ENCODE measurements at places on chromosomes 1 and 21.

DNA sequence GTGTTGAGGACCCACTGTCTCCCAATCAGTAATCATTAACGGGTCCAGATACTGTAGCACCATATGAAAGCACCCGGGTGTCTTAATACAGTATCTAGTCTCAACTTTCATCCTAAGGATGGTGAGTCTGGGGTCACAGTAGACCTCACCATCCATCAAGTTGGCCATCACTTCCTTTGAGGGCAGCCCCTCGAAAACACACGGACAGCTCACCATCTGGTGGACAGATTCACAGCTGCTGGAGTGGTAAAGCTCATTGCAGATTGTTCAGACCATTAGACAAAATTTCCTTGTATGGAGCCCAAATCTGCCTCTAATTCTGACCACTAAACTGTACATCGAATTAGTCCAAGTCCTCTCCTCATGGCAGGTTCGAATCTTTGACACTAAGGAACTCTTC, 123.1 kb downstream of the PGBD5 start:
- no peak for ATAC-seq

- no peak for ATAC-seq
Observed at GRCh38 chr1:56424744-56425493, 154.4 kb downstream of the PLPP3 start.

- ATAC-seq, result peak; percentile 27
Observed at GRCh38 chr1:205613854-205614412, 17.9 kb downstream of the ELK4 start.

GRCh38 chr1:215992620-215993019, 425.5 kb downstream of the KCTD3 start:
- ATAC-seq, result no peak

DNA sequence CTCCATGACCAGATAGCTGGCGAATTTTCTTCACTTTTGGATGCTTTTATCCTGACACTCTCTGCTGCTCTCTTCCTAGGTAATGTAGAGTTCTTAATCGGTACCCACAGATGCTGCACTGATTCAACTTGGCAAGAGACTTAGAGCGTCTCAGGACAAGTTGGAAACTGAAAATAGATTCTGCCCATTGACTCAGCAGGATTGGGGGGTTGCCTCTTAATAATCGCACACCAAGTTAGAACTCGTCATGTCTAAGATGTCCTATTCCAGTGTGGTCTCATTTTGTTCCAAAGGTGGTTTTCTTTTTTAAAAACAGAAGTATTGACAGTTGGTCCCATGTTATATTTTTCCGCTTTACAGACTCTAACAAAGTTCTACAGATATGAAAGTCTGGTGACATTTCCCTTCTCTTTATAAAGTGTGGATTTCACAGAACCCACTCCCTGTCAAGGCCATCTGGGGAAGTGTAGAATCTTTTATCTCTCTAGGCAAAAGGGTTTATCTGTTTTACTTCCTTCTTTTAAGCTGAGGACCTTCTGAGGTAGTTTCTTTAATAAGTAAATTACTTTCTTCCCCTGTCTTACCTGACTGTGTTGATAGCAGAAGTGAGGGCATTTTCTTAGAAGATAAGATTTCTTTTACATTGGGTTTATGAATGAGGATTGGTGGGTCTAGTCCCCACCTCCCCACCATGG, 12.1 kb upstream of the DIPK1A start:
- ATAC-seq, result peak; percentile 66

DNA sequence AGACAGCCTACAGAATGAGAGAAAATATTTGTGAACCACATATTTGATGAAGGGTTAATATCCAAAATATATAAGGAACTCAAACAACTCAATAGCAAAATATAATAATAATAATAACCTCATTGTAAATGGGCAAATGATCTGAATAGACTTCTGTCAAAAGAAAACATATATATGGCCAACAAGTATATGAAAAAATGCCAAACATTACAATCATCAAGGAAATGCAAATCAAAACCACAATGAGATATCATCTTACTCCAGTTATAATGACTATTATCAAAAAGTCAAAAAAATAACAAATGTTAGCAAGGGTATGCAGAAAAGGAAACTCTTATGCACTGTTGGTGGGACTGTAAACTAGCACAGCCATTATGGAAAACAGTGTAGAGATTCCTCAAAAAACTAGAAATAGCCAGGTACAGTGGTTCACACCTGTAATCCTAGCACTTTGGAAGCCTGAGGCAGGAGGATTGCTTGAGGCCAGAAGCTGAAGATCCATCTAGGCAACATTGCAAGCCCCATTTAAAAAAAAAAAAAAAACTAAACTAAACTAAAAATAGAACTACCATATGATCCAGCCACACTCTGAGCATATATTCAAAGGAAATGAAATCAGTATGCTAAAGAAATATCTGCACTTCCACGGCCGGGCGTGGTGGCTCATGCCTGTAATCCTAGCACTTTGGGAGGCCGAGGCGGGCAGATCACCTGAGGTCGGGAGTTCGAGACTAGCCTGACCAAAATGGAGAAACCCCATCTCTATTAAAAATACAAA, 17.3 kb upstream of the TRIM67 start:
- ATAC-seq, result no peak

DNA sequence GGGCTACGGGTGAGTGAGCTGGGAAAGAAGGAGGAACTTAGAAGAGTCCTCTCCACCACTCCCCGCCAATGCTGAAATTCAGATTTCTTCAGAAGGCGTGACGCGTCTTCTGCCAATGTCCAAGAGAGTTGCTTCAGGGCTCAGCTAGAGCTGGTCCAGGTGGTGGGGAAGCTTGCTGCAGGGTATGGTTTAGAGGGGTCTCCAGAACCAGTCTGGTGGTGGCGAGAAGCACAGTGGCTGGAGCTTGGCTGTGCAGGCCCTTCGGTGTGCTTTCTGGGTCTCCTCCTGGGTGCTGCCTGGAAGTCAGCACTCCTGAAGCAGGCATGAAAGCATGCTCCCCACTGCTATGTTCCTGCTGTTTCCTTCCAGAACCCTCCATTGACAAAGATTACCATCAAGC, 387.2 kb downstream of the PTPRU start:
- ATAC-seq, result no peak

- ATAC-seq, result peak; percentile 83
Observed at GRCh38 chr1:172746091-172746949, 87.4 kb downstream of the FASLG start.

DNA sequence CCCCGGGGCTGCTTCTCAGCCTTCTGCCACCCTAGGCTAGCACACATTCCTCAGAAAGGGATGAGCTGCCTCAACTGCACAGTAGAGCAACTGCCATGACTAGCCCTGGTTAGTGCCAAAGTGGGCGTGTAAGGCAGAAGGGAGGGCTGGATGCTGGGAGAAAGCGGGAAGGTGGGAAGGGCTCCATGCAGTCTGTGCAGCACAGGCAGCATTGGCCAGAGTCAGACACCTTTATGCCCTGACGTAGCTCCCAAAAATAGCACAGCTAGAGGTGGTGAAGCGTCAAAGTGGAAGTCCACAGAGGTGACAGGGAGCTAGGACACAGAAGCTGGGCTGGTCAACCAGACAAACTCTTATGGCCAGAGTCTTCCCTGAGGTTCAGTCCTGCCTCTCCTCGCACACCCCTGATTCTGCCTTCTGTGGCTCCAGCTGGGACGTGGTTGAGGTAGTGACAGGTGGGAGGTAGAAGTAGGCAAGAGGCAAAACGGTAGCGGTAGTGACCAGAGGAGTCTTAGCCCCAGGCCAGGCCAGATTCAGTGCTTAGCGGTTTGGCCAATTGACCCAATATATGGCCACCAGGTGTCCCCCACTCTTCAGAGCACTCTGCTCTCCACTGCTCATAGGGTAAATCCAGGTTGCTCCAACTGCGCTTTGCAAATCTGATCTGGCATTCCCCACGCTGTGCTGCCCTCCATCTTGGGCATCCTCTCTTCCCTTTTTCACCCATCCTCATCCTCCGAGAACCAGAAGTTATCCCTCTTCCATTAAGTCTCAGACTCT, 45.6 kb downstream of the DDX20 start:
- no peak for ATAC-seq

DNA sequence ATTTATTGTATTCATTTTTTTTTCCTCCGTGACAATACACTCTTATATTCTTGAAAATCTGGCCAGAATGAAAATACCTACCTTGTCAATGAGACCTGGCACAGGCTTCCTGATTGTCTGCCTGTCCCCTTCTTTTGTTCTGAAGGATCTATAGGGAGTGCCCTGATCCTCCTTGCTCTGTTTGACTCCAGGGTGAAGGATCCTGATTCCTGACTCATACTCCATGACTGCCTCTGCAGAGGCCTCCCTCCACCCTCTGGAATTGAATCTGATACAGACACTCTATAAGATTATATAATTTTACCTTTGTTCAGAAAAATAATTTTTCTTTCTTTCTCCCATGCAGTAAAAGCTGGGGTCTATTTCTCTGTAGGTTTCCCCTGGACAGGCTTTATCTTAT, 116.2 kb downstream of the HMCN1 start:
- no peak for ATAC-seq

GRCh38 chr1:211783897-211784296, 46.7 kb downstream of the LPGAT1 start:
- ATAC-seq, result no peak

GRCh38 chr1:94130851-94131595, 10.1 kb upstream of the ABCA4 start:
- ATAC-seq, result no peak

DNA sequence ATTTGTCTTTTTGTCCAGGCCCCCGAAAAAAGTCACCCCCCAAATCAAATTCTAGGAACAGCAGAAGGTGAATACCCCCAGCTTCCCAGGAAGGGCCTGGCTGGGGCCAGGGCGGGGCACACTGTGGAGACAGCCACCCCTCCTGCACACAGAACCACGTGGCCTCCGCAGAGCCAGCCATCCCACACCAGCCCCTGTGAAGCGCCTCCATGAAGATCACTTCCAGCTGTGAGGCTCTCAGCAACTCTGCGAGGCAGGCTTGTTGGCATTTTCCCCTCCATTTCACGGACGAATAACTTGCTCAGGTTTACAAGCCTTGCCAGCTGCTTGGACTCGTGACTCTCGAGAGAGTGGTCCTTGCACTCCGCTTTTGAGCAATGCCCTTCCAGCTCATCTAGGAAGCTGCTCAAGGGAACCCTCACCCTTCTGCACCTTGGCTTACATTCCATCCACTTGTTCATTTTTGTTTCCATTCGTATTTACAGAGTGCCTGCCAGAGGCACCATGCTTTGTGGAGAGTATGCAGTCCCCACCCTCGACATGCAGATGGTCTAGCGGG, 48.2 kb downstream of the SYT6 start:
- ATAC-seq, result no peak

DNA sequence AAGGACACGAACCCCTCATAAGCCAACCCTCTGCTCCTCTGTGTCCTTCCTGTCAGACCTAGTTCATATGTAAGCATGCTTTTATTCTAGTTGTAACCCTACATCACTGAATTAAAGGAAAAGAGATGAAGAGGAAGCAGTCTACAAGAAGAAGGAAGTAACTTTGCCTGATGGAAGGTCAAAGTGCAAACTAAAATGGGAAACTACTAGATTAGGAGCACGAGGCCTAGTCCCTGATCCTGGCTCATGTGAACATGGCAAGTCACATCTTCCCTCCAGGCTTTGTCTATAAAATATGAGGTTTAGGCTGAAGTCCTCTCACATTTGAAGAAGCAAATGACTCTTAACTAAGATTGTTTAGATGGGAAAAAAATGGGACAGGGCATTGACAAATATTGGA, 13.2 kb downstream of the ZMYND12 start:
- ATAC-seq, result no peak

DNA sequence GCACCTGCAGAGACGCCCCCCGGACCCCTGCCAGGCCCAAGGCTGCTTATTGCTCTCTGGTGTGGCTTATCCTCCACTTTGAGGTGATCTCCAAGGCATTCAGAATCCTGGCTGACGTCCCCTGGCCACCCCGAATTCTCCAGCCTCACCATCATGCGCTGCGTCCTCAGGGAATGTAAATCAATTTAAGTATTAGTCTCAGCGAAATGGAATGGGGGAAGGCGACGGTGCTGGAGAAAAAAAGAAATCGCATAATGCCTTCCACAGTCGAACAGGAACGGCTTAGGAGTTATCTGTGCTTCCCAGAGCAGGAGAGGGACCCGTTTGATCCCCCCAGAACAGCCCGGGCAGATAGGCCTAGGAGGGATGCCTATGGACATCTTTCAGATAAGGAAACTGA, 2.9 kb downstream of the EPHA8 start:
- ATAC-seq, result no peak

DNA sequence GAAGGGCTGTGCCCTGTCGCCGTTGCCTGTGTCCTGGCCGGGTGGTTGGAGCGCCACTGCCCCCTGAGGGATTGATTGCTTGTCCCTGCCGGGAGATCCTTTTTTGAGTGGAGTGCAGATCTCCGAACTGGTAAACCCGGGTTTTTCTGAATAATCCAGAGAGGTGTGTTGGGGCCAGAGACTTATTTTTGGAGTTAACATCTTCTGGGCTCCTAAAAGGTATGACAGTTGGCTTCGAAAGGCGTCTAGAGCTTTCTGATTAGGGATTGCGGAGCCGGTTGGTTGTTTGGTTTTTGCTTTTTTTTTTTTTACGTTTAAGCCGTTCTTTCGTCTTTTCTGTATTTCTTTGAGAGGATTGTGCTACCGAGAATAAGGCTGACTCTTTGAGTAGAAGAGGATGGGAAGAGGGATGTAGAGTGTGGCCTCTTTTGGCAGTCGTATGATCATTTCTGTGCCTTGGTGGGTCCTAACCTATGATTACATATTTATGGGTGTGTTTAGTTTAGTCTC, 756 bp downstream of the RLF start:
- ATAC-seq, result peak; percentile 4

DNA sequence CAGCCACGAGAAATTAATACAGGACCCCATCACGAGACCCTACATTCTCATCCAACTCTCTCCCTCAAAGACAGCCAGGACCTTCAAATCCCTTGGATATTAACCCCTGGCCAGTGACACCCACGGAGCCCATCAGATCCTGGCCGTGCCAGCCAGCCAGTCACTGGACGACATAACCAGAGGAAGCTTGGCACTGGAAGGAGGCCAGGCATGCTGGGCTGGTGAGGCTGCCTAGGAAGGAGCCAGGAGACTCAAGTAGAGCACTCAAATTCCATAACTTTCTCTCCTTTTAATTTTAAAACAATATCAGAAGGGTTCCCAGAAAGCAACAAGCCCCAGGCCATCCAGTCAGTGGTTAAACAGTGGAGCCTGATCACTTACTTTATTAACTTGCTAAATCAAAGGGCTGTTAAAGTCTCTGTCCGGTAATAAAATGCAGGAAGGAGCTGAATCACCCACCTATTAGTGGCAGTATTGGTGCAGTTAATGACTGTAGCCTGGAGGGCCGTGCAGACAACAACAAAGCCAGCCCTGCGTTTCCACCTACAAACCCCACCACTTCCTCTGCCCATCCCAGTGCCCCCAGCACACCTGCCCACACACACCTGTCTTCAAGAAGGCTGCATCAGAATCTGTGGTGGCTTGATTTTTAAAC, 78.0 kb downstream of the HIVEP3 start:
- no peak for ATAC-seq

DNA sequence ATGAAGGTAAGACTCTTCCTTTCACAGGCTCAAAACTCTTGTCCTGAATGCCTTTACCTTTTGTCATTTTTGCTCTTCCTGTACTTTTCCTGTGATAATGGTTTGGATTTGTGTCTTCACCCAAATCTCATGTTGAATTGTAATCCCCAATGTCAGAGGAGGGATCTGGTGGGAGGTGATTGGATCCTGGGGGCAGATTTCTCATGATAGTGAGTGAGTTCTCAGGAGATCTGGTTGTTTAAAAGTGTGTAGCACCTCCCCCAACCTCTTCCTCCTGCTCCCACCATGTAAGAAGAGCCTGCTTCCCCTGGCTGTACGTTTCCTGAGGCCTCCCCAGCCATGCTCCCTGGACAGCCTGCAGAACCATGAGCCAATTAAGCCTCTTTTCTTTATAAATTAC, 75.5 kb downstream of the DDX20 start:
- ATAC-seq, result no peak

Data from activated CD4-positive, CD25-positive, alpha-beta regulatory T cell treated with anti-CD3 and anti-CD28 coated beads, Interleukin-2, amount 50 U/mL, for 24 hours (primary cell).